Activated gamma-delta T cell treated with Interleukin-2 at 50 U/mL for 16 hours (primary cell): ENCODE measurements at places on chromosomes 11 and 22.

GRCh38 chr11:1963864-1964263 is 16.7 kb downstream of the MRPL23 start:
- DNase-seq, result no peak

GRCh38 chr11:47980088-47980906 is at the start of gene PTPRJ:
Gene PTPRJ (plus strand): TSS chr11:47980559. CDS start chr11:47980913, 354 bp downstream.
- peak; percentile 54 for DNase-seq

DNA sequence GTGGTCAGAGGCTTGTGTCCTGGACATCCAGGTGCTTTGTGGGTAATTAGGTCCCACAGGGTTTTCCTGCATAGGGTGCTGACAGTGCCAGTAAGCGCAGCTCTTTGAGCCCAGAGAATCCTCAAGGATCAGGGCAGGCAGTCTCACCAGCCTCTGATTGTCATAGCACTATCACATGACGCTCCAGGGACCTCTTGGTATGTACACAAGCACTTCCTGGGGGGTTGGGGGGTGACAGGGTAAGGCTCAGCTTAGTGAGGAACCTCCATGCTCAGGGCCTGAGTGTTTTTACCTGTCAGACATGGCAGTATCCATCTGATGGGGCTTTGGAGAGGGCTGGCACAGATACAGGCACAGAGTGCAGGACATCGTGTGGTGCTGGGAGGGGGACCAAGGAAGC is 27.9 kb upstream of the SUSD2 start:
- DNase-seq, result peak; percentile 65

DNA sequence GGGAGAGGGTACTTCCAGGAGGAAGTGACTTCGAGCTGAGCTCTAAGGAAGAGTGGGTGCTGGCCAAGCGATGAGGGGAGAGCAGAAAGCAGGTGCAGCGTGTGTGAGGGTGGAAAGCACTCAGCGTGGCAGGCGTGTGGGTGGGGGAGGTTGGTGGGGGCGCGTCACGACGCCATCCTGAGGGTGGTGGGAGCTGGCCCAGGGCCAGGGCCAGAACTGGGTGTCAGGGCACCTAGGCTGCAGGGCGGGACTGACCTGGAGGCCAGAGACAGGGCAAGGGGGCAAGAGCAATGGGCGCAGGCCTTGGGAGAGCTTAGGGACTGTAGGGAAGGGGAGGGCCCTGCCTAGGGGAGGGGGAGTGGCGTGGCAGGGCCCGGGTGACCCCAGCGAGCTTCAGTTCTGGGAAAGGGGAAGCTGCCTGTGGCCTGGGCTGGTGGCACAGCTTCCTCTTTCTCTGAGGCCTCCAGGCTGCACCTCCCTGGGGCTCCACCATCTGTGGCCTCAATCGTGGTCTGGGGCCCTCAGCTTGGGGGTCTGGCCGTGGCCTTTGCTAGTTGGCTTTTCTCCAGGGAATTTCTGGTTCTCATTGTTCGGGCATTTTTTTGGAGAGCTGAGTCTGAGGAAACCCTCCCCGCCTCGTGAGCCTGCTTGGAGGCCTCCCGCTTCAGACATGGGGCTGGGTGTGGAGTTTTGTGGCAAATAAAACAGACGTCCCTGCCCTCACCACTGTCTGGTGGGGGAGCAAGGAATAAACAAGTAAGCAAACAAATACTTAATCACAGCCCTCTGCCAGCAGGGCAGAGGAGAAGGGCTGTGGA is 8.9 kb downstream of the RELT start:
- no peak for DNase-seq

DNA sequence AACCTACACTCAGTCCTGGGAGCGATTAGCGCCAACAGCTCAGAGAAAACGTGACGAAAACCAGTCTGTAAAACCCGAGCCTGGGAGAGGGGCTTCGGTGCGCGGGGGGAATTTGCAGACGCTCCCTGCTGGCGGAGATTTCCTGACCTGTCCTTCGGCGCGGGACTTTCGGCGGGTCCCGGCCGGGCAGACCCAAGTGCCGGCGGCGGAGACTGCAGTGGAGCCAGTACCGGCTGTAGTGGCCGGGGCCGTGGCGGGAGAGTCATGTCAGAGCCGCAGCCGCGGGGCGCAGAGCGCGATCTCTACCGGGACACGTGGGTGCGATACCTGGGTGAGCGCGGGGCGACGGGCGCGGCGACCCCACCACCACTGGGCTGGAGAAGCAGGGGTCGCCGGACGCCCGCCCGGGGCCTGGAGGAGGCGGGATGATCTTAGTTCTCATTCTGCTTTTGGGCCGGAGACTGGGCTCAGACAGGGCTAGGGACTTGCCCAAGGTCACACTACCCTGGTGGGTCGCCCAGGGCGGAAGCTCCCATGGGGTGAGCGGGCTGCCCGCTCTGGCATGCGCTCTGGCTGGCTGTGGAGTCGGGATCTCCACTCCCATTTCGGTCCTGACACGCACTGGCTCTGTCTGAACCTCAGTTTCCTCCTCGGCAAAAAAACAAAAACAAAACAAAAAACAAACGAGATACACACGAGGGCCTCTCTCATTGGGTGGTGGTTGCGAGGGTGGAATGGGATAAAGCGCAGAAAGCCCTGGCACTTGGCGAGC is at the start of gene MTFP1:
Gene MTFP1, plus strand, starts transcription at position 153 of the 772 bp plus-strand sequence. Its CDS starts 112 bp downstream, at position 265.
- DNase-seq, result peak; percentile 30

GRCh38 chr22:24189249-24190158 is 8.2 kb downstream of the SUSD2 start:
- DNase-seq, result no peak

DNA sequence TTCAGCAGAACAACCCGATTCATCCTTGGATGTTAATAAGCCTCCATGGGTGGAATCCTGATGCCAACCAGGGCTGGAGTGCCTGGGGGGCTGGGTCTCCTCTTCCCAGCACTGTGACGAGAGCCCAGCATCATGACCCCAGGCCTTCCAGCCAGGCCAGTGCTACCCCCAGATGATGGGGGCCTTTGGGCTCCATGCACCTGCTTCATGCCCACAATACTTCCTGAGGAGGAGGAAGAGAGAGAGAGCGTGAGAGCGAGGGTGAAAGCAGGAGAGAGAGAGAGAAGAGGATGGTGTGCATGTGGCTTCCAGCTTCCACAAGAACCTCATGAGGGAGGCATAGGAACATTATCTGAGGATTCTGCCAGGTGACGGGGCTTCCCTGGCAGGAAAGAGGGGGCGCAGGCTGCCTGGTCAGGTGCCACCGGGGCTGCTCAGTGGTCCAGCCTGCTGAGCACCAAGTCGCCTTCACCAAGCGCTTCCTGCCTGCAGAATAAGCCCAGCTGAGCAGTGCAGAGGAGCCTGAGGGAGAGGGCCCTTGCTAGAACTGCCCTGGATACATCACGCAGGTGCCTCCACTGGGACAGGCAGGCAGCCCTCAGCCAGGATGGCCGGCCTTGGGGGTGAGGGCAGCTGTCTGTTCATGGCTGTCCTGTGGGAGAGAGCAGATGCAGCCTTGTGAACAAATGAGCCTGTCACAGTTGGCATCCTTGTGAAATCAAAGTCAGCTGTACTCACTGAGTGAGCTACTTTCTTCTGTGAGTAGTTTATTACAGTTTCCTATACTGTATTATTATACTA is 243.3 kb upstream of the B3GAT1 start:
- DNase-seq, result no peak

- no peak for DNase-seq
Measured at GRCh38 chr22:29475550-29475949, 4.5 kb upstream of the NEFH start.

GRCh38 chr11:65535102-65535501 is 10.2 kb downstream of the SCYL1 start:
- no peak for DNase-seq

GRCh38 chr11:2700415-2701211 is 819 bp upstream of the KCNQ1OT1 start:
- DNase-seq, result no peak

DNA sequence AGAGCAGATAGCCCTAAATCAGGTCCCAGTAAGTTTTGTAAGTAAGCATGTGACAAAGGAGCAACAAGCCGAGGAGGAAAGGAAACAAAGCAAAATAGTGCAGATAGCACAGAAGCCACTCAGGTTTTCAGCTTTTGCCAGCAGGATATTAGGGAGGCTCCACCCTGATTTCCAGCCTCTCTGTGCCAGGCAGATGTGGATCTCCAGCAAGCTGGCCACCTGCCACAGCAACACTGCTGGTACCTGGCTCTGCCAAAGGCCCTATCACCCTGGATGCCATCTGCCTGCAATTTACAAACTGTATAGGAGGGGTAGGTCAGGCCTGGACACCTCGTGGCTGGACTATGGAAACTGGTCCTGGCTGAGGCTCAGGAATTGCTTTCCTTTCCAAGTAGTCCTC is 12.2 kb upstream of the NNMT start:
- DNase-seq, result no peak

GRCh38 chr11:86696451-86696850 is 24.0 kb upstream of the ME3 start:
- DNase-seq, result no peak

DNA sequence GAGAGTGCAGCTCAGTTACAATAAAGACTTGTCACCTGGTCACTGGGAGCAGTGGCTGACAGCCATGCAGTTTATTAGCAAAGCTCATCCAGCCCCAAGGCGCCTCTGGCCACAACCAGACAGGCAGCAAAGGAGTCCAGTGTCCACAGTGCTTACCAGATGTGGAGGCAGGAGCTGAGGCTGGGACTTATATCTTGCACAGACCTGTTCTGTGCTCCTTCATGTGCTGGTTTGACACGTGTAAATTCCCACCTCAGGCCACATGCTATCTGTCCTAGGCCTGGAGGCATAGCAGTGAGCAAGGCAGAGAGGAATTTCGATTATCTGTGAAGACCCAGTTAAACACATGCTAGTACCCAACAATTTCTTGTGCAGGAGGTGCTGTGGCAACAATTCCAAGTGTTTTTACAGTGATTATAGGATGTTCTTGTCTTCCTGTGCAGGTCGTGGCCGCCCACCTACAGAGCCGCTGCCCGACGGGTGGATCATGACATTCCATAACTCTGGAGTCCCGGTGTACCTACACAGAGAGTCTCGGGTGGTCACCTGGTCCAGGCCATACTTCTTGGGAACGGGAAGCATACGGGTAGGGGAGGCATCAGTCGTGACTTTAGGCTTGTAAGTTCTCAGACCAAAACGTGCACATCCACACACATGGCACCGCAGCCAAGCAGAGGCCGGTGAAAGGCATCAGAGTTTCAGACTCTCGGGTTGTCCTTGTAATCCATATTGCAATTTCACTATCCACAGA is 9.4 kb downstream of the DGCR8 start:
- DNase-seq, result no peak

DNA sequence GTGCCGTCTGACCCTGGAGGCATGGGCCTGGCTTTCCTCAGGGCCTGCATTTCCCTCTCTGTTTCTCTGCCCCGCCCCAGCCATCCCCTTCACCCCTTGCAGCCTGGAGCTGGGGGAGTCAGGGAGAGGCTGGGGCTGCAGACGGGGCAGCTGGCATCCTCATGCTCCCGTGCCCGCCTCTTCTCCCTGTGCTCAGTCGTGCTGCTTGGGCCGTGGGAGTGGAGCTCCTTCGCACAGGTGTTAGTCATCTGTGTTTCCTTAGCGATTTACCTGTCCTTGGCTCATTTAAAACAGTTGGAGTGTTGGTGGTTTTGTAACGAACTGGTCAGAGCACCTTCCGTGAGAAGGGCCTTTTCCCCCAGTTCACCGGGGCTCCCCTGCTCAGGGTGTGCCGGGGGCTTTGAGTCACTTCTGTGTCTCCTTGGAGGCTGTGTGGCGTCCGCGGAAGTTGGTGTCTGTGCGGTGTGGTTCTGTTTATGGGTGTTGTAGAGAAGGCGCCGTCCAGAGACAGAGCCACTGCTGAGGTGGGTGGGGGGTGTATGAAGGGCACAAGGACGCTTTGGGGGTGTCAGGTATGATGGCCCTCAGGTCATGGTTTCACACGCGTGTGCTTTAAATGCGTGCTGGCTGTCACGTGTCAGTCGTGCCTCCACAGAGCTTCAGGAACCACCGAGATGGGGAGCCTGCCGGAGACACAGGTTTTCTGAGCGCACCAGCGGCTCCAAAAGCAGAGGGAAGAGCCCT is 19.5 kb downstream of the BRSK2 start:
- no peak for DNase-seq

DNA sequence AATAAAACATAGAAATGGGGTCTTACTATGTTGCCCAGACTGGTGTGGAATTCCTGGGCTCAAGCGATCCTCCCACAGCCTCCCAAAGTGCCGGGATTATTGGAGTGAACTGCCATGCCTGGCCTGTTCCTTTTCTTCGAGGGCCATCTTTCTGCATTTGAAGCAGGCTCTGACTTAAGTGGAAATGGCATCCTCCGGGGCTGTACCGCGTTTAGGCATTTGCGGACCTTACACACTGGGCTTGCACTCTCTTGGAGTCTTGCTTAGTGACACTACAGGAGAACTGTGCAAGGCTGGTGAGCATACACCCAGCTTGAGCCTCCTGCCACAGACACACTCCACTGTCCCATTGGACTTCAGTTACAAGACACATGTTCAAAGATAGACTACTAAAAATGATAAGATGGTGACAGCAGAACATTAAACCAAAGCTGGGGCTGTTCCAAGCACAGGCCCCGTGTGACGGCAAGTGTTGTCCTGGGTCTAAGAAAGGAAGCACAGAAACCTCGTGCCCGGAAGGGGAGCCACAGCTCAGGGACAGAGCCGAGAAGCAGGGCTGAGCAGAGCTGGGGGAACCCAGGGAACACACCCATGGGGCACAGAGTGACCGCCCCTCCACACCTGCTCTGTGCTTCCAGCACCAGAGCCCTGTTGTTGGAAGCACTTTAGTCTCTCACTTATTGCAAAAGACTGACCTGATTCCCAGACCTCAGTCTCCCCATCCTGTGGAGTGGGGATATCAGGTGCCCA is 59.0 kb upstream of the SHANK2 start:
- DNase-seq, result no peak
